PC-9 (cell line): ENCODE measurements at places on chromosomes 2 and 18.

DNA sequence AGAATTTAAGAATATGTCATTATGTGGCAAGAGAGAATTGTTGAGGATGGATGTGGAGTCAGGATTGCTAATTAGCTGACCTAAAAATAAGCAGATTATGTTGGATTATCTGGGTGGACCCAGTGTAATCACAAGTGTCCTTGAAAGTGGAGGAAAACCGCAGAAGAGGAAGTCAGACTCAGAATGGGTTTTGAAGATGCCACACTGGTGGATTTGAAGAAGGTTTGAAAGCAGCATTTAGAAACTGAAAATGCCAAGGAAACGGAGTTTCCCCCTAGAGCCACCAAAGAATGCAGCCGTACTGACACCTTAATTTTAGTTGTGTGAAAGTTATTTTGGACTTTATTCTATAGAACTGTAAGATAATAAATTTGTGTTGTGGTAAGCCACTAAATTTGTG is 41.6 kb upstream of the DPP10 start:
- DNase-seq: no peak

DNA sequence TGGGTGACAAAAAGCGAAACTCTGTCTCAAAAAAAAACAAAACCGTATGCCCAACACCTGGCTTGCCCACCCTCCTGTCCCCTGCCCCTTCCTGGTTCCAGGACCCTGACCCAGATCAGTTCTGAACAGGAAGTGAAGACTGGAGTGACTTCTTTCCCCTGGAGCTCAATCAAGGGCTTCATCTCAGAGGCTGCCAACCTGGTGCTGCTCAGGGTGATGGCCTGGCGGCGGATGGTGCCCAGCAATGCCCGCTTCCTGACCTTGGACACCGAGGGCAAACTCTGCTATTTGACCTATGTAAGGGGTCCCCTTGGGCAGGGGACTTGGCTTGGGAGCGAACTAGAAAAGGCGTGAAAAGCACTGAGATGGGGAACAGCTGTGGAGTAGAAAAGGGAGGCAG is 5.9 kb downstream of the CATIP start:
- DNase-seq: no peak

DNA sequence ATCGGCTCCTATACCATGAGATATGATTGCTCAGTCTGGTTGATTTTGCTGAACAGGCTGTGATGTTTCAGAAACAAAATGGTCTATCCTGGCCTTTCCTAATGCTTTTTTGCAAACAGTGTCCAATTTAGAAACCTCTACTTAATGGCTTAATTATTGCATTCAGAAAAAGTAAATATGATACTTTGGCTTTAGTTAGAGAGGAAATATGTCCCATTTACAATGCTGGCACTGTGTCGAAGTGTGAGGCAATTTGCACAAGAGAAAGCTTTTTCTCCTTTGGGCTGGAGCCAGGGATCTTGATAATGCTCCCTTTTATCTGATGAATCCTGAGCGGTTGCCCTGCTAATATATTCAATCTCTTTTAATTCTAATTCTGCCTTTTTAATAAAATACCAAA is 418.9 kb downstream of the EPHA4 start:
- DNase-seq: no peak

DNA sequence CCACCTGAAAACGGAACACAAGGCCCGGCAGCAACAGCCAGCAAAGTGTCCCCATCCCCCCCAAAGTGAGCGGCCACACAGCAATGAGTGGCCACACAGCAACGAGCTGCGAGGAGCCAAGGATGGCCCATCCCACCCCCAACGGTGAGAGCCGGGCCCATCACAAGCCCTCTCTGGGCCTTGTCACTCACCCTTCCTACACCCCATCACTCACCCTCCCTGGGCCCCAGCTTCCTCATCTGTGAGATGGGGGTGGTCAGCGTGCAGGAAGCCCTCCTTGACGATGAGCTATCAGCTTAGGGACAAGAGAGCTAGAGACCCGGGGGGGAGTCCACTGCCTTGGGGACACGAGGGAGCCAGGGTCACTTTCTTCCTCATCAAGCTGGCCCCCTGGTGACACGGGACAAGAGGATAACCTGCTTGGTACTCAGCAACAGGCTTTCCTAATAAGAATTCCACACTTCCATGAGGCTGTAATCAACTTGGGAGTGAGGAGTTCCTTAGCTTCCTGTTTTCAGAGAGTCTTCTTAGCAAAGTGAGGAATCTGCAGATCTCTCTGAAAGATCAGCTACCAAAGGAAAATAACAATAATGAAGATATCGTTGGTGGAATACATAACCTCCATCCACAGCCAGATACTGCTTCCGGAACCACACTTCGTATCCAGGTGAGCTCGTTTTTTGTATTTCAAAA is 92.8 kb downstream of the HDAC4 start:
- no peak for DNase-seq

GRCh38 chr2:177164131-177164530 is 48.5 kb upstream of the HNRNPA3 start:
- DNase-seq: no peak

- no peak for DNase-seq
Observed at GRCh38 chr18:35178260-35178659, 62.6 kb upstream of the ZNF397 start.
